ENCODE measurements at places on chromosomes 4 and X. TPM values are rescaled to one million over a fixed set of nuclear protein-coding genes. Genes with fewer than 3 reads are reported as not detected.

- no peak for DNase-seq
Observed at GRCh38 chr4:99652596-99653436, 4.8 kb downstream of the C4orf54 start.

GRCh38 chr4:95102162-95102790, 344.5 kb downstream of the BMPR1B start:
- no peak for DNase-seq

GRCh38 chr4:6855692-6856297, 53.8 kb upstream of the TBC1D14 start:
- no peak for DNase-seq

DNA sequence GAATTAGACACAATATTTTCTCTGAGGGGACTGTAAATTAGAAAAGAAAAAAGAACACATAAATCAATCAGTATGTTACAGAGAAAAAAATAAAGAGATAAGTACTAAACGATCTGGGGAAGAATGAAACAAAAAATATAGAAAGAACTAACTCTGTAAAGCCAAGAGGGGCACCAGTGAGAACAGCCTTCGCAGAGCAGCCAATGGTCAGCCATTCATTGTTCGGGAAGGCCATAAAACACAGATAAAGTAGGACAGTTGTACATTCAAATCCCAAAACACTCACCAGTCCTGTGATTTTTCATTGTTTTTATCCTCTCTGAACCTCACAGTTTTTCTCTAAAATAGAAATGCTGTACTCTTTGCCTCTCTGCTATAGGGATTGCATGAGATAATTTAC, 127.9 kb downstream of the NEK1 start:
- no peak for DNase-seq

TMEM131L gene
- 19.5 TPM for total RNA-seq

DNA sequence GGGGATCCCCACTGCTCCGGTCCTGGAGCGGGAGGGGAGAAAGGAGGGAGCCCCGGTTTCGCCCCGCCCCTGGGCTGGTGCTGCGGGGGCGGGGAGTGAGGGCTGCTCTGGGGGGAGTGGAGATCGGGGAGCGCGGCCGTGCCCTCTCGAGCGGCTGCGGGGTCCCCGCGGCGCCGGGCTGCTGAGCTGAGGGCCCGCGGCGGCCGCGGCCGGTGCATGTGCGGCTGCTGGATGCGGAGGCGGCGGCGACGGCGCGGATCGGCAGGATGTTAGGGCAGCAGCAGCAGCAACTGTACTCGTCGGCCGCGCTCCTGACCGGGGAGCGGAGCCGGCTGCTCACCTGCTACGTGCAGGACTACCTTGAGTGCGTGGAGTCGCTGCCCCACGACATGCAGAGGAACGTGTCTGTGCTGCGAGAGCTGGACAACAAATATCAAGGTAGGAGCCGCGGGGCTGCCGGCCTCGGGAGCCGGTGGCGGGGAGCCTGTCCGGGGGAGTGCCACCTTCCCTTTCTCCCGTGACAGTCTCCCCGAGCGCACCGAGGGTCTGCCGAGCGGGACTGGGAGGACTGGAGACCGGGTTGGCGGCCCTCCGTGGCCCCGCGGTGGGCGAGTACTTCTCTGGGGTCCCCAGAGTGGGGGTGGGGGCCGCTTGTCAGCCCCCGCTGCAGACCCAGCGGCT, at the start of gene ING2:
Gene ING2 (plus strand): TSS at position 129 of the 681 bp plus-strand sequence. CDS start 138 bp downstream, at position 267.
- DNase-seq, result peak; percentile 27

DNA sequence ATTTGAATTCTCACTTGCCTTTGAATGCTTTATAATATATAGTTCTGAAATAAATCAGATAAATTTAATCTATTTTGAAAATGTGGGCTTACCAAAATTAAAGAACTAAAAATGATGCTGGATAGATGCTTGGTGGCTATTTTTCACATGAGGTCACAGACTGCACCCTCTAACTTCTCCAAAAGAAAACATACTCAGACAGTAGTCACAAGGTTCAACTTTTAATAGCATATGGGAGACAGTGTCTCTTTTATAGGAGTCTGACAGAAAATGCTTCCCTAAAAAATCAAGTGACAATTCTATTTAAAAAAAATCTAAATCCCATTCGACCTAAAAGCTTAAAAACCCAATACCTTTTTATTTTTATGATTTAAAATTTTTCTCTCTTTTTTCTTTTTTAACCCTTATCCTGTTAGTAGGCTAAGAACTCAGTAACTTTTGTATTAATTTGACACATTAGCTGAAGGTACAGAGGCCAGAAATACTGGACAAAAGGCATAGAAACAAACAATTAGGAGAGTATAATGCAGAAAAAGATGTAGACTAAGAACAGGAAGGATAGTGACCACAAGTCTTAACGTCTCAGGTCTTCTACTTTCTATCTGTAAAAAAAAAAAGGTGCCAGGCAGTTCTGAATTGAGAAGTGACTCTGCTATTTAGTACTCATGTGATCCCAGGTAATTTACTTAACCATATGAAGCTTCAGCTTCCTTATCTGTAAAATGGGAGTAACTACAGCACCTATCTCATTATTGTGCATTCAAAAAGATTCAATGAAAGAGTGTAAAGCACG, 7.6 kb downstream of the TIGD4 start:
- no peak for DNase-seq

DNA sequence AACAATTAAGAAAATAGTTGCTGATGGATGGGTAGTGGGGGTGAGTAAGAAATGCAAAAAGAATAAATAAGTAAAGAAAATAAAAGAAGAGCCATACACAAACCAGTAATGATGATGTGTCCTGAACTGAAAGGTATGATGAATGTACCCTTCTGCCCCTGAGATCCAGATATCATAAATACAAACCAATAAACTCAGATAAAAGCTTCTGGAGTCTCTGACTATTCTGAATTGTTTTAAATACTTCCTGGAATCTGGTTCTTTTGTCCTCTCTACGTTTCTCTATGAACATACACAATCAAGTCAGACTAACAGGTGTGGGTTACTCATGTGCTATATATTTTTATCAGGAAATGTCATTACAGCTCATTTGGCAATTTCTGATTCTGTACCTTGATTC, 153.4 kb downstream of the PPP1R2C start:
- no peak for DNase-seq

PPEF1 gene
- 0.73 TPM for total RNA-seq

- DNase-seq, result no peak
Observed at GRCh38 chr4:26051240-26051639, 137.2 kb downstream of the SMIM20 start.

CXCL11 gene
- not detected for total RNA-seq

GRCh38 chrX:131564553-131565229, 20.8 kb downstream of the OR13H1 start:
- DNase-seq, result no peak

DNA sequence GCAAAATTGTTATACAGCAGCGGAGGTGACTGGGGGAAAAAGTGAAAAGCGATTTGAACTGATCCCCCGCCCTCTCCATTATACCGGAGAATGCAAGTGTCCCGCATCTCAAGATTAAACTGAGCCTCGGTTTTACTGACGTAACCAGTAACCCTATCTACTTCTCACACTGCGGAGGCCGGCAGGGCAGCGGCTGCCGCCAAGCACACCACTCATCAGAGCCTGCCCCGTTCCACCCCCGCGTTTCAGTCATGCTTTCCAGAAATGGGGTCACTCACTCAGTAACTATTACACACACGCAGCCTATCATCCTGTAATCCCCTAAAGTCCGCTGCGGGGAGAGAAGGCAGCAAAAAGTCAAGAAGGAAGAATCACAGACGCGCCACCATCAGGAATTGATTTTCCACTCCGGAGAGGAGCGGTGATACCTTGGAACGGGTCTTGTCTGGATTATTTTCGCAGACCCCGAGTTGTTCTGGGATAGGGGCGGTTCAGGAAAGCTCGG, 1.4 kb downstream of the RPS6KA3 start:
- DNase-seq, result peak; percentile 48

- DNase-seq, result no peak
Observed at GRCh38 chr4:139712882-139713281, 47.3 kb downstream of the MGST2 start.

GRCh38 chrX:83535417-83536196, 27.5 kb downstream of the POU3F4 start:
- DNase-seq, result no peak

DNA sequence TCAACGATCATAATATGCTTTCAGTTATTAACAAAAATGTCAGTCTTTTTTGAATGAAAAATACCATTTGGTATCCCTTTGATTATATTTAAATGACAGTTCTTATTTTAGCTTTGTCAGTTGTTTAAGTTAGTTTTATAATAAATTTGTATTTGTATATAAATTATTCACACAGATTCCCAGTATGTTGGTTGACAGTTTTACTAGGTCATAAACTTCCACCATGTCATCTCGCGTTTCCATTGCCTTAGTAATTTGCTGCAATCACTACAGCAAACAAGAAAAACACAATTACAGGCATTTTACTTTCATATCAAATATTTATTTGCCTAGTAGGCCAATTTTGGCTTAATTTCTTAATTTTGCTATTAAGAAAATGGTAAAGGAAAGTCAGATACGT, 109.6 kb upstream of the ANK2 start:
- DNase-seq, result no peak

DNA sequence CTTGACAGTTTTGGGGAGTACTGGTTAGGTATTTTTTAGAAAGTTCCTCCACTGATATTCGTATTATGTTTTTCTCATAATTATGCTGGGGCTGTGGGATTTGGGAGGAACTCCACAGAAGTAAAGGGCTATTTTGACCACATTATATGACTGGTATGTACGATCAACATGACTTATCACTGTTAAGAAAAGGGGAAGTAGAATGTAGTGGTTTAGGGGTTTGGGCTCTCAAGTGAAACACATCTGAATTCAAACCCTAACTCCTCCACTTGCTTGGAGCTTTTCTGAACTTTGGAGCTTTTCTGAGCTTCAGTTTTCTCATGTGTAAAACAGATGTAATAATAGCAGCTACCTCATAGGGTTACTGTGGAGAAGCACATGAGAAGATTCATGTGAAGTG, 96.4 kb upstream of the C1GALT1C1 start:
- no peak for DNase-seq

FOXP3 gene
- 0.16 TPM for total RNA-seq

STK32B gene
- 2.2 TPM for total RNA-seq

FRMD7 gene
- not detected for total RNA-seq

DNA sequence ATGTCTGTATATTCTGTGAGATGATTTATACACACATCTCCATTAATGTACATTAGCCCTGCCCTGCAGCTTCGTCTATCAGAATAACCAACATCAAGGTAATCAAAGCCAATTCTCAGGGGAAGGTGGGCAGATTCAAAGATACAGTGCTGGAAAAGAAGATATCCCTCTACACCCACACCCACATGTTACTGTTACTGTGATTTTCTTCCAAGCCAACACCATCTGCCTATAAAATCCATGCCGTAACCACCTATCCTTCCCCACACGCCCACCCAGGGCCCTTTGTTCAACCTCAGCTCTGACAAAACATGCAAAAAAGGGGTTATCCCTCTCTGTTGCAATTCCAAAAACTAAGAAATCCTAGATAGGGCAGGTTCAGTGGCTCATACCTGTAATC, 20.0 kb downstream of the OPHN1 start:
- no peak for DNase-seq

GRCh38 chr4:75154994-75155393, 222.1 kb downstream of the PARM1 start:
- no peak for DNase-seq

GRCh38 chrX:38652934-38653442, 91.6 kb downstream of the TSPAN7 start:
- DNase-seq, result no peak

- DNase-seq, result no peak
Observed at GRCh38 chrX:133999031-133999705, 13.8 kb upstream of the GPC3 start.

GRCh38 chr4:2697995-2698414, 58.1 kb downstream of the TNIP2 start:
- DNase-seq, result no peak

ZCCHC18 gene
- total RNA-seq, result 1.1 TPM

GRCh38 chrX:25084446-25084845, 68.7 kb upstream of the ARX start:
- DNase-seq, result no peak

DNA sequence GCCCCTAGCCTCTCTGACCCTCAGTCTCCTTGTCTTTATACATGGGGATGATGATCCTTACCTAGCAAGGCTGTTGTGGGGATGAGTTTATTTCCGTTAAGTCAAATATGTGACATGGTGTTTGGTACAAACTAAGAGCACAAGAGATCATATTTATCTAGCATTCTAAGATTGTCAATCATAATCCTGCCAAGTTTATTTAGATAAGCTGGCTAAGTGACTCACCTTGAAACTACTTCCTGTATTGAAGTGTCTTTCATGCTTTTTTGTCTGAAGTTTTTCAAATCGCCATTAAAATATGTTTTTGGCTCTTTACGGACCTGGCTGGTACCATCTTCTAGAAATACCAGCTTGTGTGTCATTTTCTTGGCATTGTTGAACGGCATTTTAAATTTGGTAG, 30.7 kb downstream of the MAP7D3 start:
- DNase-seq, result no peak

DNA sequence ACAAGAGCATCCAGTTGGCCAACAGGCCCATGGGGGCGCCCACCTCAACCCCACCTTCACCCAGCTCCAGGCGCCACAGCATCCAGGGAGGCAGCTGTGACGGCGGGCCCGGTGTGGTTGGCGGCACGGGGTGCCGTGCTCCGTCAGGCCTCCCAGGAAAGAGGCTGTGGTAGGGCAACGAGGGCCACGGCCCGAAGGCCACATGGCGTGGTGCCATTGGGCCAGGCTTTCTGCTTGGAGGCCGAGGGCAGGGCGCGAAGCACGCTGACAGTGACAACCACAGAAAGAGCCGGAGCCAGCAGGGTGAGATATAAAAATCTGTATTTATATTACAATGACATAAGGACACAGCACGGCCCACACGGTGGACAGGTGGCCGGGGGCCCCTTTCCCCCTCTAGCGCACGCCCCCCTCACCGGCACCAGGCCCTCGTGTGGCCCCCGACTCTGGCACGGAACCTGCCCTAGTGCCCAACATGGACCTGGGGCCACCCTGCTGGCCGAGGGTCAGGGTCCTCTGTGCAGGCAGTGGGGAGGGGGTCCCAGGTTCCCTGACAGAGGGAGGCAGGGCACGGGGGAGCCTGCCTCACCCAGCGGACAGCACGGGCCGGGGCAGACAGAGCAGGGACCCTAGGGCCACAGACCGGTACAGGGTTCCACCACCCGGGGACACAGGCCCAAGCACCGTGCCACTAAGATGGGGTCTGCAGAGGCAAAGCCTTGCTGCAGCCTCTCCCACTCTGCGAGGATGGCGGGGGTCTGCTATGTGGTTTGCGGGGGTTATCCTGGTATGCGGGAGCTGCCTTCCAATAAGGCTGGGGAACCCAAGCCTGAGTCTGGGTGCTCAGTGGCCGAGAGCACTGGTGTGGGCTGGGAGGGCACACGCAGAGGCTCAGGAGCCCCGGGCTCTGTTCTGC, 5.5 kb upstream of the HAUS3 start:
- peak; percentile 17 for DNase-seq

USP26 gene
- not detected for total RNA-seq

HELQ gene
- total RNA-seq, result 24.3 TPM

SSX2 gene
- total RNA-seq, result not detected

ADGRG4 gene
- total RNA-seq, result 0.16 TPM
